ENCODE measurements at places on chromosomes 7 and 10.

DNA sequence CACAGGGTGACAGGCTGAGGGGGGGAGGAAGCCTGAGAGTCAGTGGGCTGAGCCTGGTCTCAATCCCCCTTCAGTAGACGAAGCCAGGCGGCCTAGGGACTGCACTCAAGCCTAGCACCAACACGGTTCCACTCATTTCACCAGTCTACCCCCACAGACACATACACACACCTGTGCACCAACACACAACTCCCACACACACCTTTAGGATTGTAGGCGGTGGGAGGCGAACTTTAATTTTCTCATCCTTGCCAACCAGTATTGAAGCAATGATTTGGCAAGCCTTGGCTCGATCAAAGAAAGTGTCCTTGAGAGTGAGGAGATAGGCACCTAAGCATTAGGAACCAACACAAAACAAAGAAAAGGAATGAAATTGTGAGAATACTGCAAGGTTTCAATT is 19.7 kb downstream of the POLR3A start:
- no peak for DNase-seq

- DNase-seq, result no peak
Observed at GRCh38 chr7:70032649-70033048, 434.4 kb downstream of the AUTS2 start.

DNA sequence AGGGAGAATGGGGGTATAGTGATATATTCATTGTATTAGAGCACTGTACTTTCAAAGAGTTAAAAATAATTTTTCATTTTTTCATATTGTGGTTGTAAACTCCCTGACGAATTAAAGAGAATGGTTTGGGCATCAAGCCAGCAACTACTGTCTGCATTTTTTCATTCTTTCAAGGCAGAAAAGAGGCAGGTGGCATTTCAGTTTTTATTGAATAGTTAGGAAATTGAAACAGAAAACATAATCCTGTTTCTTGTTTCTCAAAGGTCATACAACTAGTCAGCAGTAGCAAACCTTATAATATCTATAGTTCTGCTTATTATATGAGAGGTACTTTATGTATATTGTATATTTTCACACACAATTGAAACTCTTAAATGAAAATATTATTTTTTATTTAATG is 303.9 kb upstream of the KCND2 start:
- no peak for DNase-seq

- no peak for DNase-seq
Observed at GRCh38 chr10:42780456-42780855, 2.1 kb upstream of the BMS1 start.

GRCh38 chr10:260819-261429 is 125.7 kb downstream of the ZMYND11 start:
- DNase-seq, result no peak

DNA sequence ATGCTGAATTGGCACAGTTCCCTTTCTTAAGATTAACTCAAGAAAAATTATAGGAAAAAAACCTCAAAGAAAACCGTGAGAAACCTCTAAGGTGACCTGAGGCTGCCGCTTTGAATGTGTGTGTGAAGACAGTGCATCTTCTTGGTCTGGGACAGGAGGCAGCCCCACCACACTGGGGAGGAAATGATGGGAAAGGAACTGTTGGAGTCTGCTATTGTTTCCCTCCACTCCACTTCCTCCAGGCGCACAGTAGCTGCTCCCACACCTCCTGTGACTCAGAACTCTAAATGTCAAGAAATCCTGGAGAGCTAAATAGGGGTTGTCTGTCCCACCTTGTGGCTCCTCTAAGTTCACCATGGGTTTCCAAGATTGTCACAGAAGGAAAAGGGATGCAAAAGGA is 179.4 kb downstream of the PDE1C start:
- DNase-seq, result no peak

- peak; percentile 40 for DNase-seq
Observed at GRCh38 chr10:88064608-88065382, 201.4 kb downstream of the PTEN start.

DNA sequence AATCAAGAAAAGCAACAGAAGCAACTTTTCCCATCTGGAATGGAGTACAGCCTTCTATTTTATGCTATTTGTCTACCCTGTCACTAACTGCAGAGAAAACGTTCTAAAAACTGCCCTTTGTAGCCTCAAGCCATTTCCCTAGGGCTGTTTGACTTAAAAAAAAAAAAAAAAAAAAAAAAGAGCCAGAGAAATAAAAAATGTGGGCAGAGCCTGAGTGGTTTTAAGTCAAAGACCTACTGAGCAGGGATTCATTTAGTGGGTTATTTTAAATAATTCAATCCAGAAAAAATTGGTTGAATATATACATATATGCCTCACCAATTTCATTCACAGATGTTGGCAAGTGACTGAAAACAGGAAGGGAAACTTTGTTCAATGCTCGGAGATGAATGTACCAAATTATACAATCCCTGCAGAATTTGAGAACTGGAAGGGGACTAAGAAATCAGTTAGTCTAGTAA is 75.2 kb downstream of the PPP1R3C start:
- DNase-seq, result no peak

- DNase-seq, result no peak
Observed at GRCh38 chr7:126495001-126495400, 757.7 kb downstream of the GRM8 start.

All from Ammon's horn (tissue), 1 donor.